GM23248 (cell line): ENCODE measurements at places on chromosomes 1 and 21. TPM values are rescaled to one million over a fixed set of nuclear protein-coding genes. Genes with fewer than 3 reads are reported as not detected.

Gene IGSF21
- total RNA-seq: not detected in 2 replicates

Gene FBLIM1
- 59.6 and 69.9 TPM in 2 replicates for total RNA-seq

Gene LDLRAD1
- not detected in 2 replicates for total RNA-seq

Gene RGSL1
- not detected in 2 replicates for total RNA-seq

Gene NLRP3
- 0.76 and 2.3 TPM in 2 replicates for total RNA-seq

Gene TAGLN2
- total RNA-seq: 360 and 400 TPM in 2 replicates

DNA sequence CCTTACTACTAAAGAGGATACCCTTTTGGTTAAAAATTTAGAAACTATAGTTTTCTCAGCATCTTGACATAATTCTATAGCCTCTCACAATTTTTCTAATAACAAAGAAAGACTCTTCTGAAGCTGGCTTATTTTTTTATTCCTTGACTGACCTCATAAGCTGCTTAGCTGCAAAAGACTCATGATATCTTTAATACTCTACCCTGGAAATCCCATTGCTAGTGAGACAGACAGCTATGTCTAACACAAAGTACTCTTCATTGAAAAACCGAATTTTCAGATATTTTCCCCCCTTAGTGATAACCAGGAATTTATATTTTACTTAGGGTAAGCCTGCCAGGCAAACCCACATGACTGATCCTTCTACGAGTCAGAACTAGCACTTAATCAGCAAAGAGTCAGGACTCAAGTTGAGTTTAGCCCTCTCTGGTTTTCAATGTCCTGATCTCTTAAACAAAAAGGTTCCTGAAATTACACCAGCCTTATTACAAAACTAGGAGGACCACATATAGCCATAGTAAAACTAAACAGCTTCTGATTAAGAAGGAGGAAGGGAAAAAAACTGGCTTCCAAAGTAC is 56.9 kb downstream of the ENAH start:
- DNase-seq: peak; percentile 38
- peaks cover 10% of the 10 kb centered on the region; the same call in 1 of the 2 replicates for H3K4me1 ChIP-seq
- peak overlapping the region; percentile 4; the same call in 1 of the 2 replicates for H3K27ac ChIP-seq
- no peak overlapping the region for H3K4me3 ChIP-seq

DNA sequence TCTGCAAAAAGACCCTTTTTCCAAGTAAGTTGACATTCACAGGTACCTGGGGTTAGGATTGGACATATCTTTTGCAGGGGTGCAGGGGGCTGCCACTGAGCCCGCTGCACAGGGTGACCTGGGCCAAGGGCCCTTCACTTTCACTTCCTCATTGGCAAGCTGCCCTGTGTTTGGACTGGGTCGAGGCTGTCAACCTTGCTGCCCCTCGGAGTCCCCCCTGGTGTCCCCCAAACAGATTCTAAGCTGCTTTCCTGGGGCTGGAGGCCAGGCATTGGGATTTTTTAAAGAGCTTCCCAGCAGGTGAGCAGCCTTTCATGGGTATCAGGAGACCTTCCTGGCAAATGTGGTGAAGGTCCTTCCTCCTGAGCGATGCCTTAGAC is 7.9 kb upstream of the UMODL1 start:
- no peaks in the 10 kb centered on the region for H3K27me3 ChIP-seq
- no peaks in the 10 kb centered on the region for H3K36me3 ChIP-seq
- H3K4me1 ChIP-seq: no peaks in the 10 kb centered on the region
- no peak overlapping the region for H3K27ac ChIP-seq
- no peak for DNase-seq
- no peak overlapping the region for H3K4me3 ChIP-seq

DNA sequence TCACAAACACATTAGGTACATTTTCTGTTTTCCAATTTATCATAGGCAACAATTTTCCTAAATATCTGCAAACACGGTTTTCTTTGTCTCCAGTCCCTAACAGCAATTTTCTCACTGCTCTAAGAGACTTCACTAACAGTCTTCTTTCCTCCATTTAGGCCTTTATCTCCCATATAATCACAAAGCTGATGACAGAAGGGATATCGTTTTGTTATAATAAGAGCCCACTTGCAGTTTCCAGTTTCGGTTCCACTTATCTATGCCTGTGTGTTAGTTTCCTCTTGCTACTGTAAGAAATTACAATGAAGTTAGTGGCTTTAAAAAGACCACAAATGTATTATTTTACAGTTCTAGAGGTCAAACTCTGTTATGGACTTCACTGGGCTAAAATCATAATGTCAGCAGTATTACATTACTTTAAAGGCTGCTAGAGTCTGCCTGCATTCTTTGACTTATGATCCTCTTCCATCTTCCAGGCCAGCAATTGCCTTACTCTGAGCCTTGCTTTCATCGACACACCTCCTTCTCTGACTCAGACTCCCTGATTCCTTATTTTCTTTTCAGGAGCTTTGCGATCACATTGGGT is 549.3 kb downstream of the NCAM2 start:
- no peak overlapping the region for H3K4me3 ChIP-seq
- H3K4me1 ChIP-seq: no peaks in the 10 kb centered on the region
- no peaks in the 10 kb centered on the region for H3K36me3 ChIP-seq
- H3K27ac ChIP-seq: no peak overlapping the region
- DNase-seq: no peak
- no peaks in the 10 kb centered on the region for H3K27me3 ChIP-seq

DNA sequence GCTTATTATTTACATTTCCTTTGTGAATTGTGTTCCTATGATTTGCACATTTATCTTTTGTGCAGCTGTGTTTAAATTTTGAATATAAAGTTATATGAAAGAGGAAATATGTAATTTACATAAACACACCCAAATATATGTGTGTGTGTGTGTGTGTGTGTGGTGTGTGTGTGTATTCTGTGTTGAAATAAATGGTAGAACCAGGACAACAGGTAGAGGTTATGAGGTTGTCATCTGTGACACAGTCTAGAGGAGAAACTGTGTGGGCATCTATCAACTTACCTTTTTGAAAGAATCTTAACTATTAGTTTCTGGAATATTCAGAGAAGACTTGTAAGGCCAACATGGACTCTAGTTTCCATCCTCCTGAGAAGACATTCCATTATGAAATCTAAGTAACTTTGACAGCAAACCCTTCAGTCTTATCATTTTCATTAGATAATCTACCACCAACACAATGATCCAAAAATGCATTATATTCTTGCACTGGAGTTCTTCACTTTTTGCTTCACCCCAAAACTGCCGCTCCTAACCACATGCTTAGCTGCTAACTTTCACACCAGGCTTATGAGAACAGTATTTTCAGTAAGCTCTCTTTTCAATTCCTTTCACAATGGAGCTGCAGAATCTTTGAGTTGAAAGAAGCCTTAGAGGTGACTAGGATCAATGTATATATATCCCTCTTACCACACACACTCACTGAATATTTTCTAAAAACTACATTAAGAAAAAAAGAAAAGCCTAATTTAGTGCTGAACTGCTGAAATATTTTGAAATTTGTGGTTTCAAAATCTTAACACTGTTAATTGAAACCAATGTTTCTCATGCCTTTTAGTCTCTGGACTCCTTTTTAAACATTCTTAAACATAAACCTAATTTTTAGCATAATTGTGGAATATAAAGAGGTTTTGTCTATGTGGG is 21.8 kb downstream of the PTPRC start:
- no peak overlapping the region for H3K27ac ChIP-seq
- DNase-seq: no peak
- H3K4me3 ChIP-seq: no peak overlapping the region
- H3K4me1 ChIP-seq: peaks cover 32% of the 10 kb centered on the region
- H3K36me3 ChIP-seq: no peaks in the 10 kb centered on the region

- no peaks in the 10 kb centered on the region for H3K27me3 ChIP-seq
- H3K4me1 ChIP-seq: peaks cover 17% of the 10 kb centered on the region
- H3K36me3 ChIP-seq: no peaks in the 10 kb centered on the region
- no peak overlapping the region for H3K27ac ChIP-seq
- peak overlapping the region; percentile 93; the same call in 1 of the 2 replicates for H3K4me3 ChIP-seq
Measured at GRCh38 chr1:77280962-77281361, 857 bp upstream of the AK5 start.

- H3K27ac ChIP-seq: peak overlapping the region; percentile 98
- H3K27me3 ChIP-seq: no peaks in the 10 kb centered on the region
- peak; percentile 99 for DNase-seq
Measured at GRCh38 chr1:16981269-16981849, 939 bp upstream of the MFAP2 start.

- H3K4me1 ChIP-seq: no peaks in the 10 kb centered on the region; the same call in 1 of the 2 replicates
- no peak overlapping the region for H3K4me3 ChIP-seq
- DNase-seq: no peak
- H3K27ac ChIP-seq: no peak overlapping the region
- H3K27me3 ChIP-seq: no peaks in the 10 kb centered on the region
- H3K36me3 ChIP-seq: no peaks in the 10 kb centered on the region; the same call in 1 of the 2 replicates
Measured at GRCh38 chr1:227215863-227216510, 102.3 kb downstream of the CDC42BPA start.

GRCh38 chr1:218259800-218260199 is 25.3 kb upstream of the RRP15 start:
- no peaks in the 10 kb centered on the region for H3K27me3 ChIP-seq
- no peak overlapping the region for H3K27ac ChIP-seq
- H3K4me3 ChIP-seq: no peak overlapping the region

DNA sequence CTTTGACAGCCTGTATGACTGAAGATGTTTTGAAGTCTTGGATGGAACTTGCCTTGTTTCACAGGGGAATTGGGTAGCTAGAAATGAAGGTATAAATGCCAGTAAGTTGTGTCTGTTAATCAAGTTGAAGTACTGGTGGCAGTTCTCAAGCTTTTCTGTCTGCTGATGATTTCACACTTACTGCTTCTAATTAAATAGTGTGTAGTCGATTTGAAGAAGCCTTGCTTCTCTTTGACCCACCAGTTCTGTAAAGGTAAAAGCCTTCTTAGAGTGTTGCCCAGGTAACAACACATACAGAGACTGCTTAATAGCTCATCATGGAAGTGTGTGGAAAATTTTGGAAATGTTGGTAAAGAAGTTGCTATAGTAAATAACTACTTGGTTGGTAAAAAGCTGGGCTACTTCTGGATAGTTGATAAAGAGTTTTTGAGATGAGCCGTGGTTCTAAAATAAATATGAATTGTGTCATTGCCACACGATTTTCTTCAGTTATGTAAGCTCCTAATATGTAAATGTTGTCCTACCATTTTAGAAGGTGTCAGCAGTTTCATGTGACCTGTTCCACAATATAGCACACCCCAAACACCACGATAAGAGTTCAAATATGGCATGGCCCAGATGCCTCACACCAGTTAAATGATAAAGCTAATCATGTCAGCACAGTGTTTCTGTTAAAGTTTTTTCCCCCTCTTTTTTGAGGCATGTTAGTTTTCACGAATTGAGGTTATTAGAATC is 7.4 kb downstream of the RABGAP1L start:
- H3K27me3 ChIP-seq: no peaks in the 10 kb centered on the region
- H3K4me3 ChIP-seq: no peak overlapping the region
- DNase-seq: no peak

DNA sequence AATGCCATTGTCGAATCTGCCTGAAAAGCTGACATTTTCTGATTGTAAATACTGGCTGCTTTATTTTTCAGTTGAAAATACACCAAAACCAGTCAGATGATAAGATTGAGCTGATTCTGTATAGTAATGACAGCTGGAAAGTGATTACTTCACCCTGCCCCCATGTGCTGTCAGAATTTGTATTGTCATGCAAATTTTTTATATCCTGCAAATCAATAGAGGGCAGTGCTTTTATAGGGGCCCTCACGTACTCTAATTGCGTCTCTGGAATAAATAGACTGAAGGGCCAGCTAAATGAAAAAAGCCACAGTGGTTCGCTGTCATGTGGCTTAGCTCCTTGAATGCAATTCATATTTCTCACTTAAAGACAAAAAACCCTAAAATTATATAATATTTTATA is 208.6 kb downstream of the LHX8 start:
- no peaks in the 10 kb centered on the region for H3K4me1 ChIP-seq
- no peaks in the 10 kb centered on the region for H3K36me3 ChIP-seq
- DNase-seq: no peak
- H3K27ac ChIP-seq: no peak overlapping the region
- H3K4me3 ChIP-seq: no peak overlapping the region

GRCh38 chr1:207755846-207756693 is 4.2 kb downstream of the CD46 start:
- no peaks in the 10 kb centered on the region for H3K27me3 ChIP-seq
- H3K4me3 ChIP-seq: no peak overlapping the region
- peak; percentile 9 for DNase-seq

- H3K4me1 ChIP-seq: no peaks in the 10 kb centered on the region
- no peaks in the 10 kb centered on the region for H3K36me3 ChIP-seq
- no peak overlapping the region for H3K27ac ChIP-seq
- peak; percentile 34 for DNase-seq
Measured at GRCh38 chr1:107964336-107965109, 457 bp downstream of the VAV3 start.

GRCh38 chr1:66444438-66445265 is 89.3 kb upstream of the SGIP1 start:
- no peak overlapping the region for H3K4me3 ChIP-seq
- no peaks in the 10 kb centered on the region for H3K36me3 ChIP-seq
- H3K27ac ChIP-seq: no peak overlapping the region
- no peak for DNase-seq
- peaks cover 22% of the 10 kb centered on the region for H3K4me1 ChIP-seq
- no peaks in the 10 kb centered on the region for H3K27me3 ChIP-seq

DNA sequence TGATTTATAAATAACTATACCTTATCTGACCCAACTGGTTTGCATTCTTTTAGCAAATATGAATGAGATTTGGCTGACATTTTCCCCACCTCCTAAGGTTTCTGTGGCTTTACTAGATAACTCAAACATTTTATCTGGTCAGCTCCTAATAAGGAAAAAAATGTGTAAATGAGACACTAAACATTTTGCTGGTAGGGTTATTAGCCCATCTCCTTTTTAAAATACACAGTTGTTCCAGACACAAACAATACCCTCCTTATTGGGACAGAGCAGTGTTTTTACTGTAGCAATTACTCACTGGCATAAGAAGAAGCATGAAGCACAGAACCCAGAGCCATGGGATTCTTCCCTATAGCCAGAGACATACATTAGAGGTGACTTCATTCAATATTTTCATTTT is 53.8 kb upstream of the NUF2 start:
- peaks cover 6% of the 10 kb centered on the region; the same call in 1 of the 2 replicates for H3K4me1 ChIP-seq
- H3K27me3 ChIP-seq: no peaks in the 10 kb centered on the region
- no peak for DNase-seq
- H3K36me3 ChIP-seq: no peaks in the 10 kb centered on the region

- H3K27me3 ChIP-seq: no peaks in the 10 kb centered on the region
- H3K36me3 ChIP-seq: no peaks in the 10 kb centered on the region
- no peak overlapping the region for H3K27ac ChIP-seq
Measured at GRCh38 chr1:214327514-214327913, 46.6 kb downstream of the SMYD2 start.

- DNase-seq: no peak
- peaks cover 4% of the 10 kb centered on the region; the same call in 1 of the 2 replicates for H3K27me3 ChIP-seq
- no peak overlapping the region for H3K4me3 ChIP-seq
- H3K36me3 ChIP-seq: no peaks in the 10 kb centered on the region
Measured at GRCh38 chr1:6704746-6705145, 3.1 kb upstream of the DNAJC11 start.

- H3K4me3 ChIP-seq: no peak overlapping the region
- H3K4me1 ChIP-seq: 0 out of 2 replicates have a peak, but pooled peaks cover 3% of the 10 kb centered on the region
- DNase-seq: no peak
- H3K27me3 ChIP-seq: peaks cover 9% of the 10 kb centered on the region; the same call in 1 of the 2 replicates
- no peaks in the 10 kb centered on the region for H3K36me3 ChIP-seq
Measured at GRCh38 chr1:147509786-147510395, 31.4 kb upstream of the BCL9 start.
